ENCODE measurements at places on chromosomes 7 and 10.
A peak's percentile ranks its signal among the peaks of the same experiment; 100 is the strongest.

GRCh38 chr7:107168233-107169119 is at the start of gene HBP1:
TSS of gene HBP1 (plus strand) at chr7:107169003. CDS start at chr7:107179894, 10,891 bp downstream.
- peak; percentile 99 for DNase-seq

DNA sequence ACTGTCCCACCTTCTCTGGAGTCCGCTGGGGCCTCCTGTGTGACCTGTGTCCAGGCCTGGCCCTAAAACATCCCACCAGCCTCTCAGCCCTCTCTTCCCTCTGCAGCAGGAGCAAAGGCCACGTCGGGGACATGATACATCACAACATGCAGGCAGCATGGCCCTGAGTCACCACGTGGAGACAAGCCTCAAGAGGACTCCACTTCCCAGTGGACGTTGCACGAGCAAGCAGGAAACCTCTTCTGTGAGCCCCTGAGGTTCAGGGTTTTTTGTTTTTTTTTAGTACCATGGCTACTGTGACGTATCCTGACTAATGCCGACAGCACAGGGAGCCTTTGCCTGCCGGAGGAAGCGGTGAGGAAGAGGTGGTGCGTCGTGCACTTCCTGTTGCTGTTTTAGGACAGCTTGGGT is 165.9 kb downstream of the DNAJB6 start:
- DNase-seq, result no peak

GRCh38 chr7:77420986-77421672 is 5.0 kb upstream of the GSAP start:
- no peak for DNase-seq

GRCh38 chr7:118575393-118575948 is 351.0 kb downstream of the ANKRD7 start:
- no peak for DNase-seq

DNA sequence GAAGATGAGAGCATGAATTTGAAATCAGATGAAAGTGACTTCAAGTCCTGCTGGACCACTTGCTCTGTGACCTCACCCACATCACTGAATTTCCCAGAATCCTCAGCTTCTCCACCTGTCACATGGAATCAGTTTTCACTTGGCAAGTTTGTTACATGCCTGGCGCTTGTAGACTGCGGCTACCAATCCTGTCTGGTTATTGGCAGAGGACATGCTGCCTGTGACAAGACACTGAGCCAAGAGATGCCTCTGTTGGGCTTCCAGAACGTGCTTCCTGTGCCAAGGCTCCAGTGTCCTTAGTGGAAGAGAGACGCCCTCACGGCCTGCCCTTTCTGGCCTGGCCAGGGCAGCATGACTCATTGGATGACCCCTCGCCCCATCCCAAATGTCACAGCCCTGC is 4.4 kb upstream of the MYL10 start:
- DNase-seq, result no peak

- no peak for DNase-seq
These were observed 33.4 kb downstream of the PRPS1L1 start for GRCh38 chr7:17994079-17994850.

GRCh38 chr7:11182736-11183135 is 209.1 kb downstream of the PHF14 start:
- DNase-seq, result no peak
